ENCODE measurements at places on chromosomes 1 and 21.

- peak; percentile 36 for DNase-seq
Observed at GRCh38 chr1:89810880-89811279, 10.0 kb upstream of the LRRC8D start.

DNA sequence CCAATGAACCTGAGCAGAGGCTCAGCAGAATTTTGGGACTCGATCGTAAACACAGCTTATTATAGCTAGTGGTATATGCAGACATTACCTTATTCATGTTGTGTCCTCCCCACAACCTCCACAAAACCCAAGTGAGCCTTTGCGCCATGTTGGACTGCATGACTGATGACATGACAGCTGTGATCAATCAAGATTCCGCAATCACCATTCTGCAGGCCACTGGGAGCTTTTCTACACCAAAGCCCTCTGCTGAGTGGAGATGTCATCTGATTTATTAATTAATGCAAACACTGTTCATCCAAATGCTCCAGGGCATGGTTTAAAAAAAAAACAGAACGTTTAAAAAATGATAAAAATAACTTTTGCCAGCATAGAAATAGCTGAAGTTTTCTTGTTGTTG lies 7.9 kb upstream of the SRP9 start:
- no peak for DNase-seq

GRCh38 chr21:36697060-36697850 lies 1.7 kb upstream of the SIM2 start:
- no peak for DNase-seq

DNA sequence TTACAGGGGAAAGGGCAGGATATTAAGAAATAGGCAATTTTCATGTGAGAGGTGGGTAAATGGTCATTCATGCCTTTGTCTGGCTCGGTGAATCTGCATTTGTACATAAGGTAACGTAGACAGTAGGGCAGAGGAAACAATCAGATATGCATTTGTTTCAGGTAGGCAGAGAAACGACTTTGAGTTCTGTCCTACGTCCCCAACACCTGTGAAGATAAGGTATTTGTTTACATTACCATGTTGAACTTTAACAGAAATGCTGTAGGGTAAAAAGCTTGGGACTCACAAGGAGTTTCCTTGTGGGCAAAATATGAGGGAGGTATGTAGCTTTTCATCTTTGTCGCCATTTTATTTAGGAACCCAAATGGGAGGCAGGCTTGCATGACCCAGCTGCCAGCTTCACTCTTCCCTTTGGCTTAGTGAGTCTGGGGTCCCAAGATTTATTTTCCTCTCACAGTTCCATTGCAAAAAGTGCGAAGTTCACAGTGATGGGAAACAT lies 31.4 kb downstream of the B3GALT5 start:
- DNase-seq, result no peak

GRCh38 chr1:7366286-7366954 lies 404.7 kb upstream of the VAMP3 start:
- peak; percentile 92 for DNase-seq

DNA sequence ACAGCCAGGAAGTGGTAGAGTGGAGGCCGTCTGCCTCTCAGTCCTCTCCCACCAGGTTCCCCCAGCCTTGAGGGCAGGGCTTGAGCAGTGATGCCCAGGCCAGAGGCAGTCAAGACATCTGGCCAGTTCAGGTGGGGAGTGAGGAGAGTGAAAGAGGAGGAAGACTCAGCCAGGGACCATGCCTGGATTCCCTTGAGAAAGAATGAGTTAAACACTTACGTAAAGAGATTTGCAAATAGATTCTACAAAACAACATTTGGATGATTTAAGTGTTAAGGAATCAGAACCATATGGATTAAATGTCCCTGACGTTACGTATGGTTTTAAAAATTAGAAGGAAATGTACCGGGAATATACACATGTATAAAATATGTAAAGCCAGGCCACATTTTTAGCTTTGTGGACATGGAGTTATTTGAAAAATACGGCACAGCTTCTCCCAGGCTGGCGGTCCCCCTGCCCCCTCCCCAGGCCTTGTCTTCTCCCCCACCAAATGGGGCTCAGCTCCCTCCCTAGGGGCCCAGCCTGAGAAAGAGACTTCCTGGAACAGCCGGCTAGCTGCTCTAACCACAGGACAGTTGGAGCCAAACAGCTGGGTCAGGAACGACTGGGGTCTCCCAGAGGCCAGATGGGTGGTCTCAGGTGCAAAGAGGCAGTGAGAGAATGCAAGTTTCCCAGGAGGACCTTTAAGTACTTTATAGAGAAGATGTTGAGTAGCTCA lies 188.3 kb upstream of the EDN2 start:
- no peak for DNase-seq

GRCh38 chr1:243236604-243237252 lies 18.4 kb downstream of the CEP170 start:
- DNase-seq, result no peak

DNA sequence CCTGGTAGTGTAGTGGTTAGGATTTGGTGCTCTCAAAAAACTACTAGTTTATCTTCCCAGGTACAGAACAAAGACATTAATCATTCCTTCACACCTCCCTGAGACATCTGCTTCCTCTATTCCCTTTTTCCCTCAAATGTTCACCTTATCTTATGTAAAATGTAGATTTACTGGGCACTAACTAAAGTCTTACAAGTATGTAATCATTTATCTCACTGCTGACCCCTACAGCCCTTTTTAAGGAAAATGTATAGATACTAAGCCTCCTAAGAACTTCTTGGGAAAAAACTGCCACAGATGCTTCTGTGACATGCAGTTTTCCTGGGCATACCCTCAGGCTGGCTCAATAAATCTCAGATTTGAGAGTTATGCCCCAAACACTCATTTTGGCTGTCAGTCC lies 50.8 kb upstream of the NEK7 start:
- no peak for DNase-seq

DNA sequence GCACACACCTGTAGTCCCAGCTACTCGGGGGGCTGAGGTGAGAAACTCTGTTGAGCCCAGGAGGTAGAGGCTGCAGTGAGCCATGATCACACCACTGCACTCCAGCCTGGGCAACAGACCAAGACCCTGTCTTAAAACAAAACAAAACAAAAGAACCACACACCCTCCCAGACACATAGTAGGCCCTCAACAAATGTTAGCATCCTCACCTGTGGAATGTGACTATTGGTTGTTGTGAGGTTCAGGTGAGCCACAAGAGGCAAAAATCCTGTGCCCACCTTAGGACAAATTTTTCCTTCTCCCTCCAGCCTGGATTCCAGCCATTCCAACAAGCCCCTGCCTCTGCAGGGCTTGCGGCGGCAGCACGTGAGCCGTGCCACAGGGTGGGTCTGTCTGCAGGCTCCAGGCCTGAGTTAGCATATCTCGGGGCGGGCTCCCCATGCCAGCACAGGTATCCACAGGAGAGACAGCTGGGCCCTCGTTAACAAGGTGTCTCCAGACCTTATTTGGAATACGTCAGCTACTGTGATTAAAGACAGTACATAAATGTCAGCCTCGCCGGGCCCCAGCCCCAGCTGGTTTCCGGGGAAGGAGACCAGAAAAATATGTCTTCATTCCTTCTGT lies 17.4 kb downstream of the C1QB start:
- peak; percentile 18 for DNase-seq

DNA sequence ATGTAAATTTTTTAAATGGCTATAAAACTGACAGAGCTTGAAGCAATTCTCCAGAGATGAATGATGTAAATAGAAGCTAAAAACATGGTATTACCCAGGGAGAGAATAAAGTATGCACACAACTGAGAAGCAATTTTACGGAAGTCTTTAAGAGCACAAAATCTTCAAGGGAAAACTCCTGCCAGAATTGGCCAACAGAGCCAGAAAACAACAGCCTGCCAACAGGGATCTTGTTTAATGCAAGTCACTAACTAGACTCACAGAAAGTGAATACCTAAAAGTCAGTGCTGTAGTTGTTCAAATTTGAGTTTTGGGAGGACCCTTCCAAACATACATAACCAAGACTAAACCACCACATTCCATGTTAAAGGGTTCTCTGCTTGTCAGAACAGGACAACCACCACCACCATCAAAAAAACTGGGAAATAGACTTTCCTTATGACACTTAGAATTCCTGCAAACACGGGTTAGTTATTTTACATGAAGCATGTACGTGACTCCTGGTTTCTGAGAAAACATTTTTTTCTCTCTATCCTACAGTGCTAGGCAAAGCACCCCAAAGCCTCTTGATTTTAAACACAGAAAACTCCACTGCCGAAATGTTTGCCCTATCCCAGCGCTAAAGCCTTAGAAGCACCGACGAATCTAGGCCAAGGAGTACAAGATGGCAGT lies 1.6 kb downstream of the EPS15 start:
- no peak for DNase-seq

- DNase-seq, result no peak
Observed at GRCh38 chr1:109863667-109864046, 47.0 kb upstream of the CSF1 start.

GRCh38 chr1:6674771-6675170 lies 26.8 kb downstream of the DNAJC11 start:
- no peak for DNase-seq

- no peak for DNase-seq
Observed at GRCh38 chr1:99232172-99232571, 32.1 kb upstream of the PLPPR4 start.

- DNase-seq, result no peak
Observed at GRCh38 chr1:19007491-19008441, 51.3 kb upstream of the IFFO2 start.

GRCh38 chr21:46097336-46098293 lies at the start of gene COL6A2:
Gene COL6A2, plus strand, starts transcription at chr21:46098112.
- no peak for DNase-seq

GRCh38 chr1:100750005-100750885 lies 30.7 kb downstream of the VCAM1 start:
- DNase-seq, result no peak

- peak; percentile 67 for DNase-seq
Observed at GRCh38 chr1:7641587-7642417, 129.3 kb upstream of the VAMP3 start.

- DNase-seq, result no peak
Observed at GRCh38 chr1:87151500-87152421, 176.9 kb upstream of the LMO4 start.

DNA sequence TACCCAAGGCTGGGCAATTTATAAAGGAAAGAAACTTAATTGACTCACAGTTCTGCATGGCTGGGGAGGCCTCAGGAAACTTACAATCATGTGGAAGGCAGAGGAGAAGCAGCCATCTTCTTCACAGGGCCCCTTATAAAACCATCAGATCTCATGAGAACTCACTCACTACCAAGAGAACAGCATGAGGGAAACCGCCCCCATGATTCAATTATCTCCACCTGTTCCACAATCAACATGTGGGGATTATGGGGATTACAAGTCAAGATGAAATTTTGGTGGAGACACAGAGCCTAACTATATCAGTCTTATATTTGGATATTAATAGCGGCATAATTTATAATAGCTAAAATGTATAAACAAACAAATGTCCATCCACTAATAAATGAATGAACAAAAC lies 1123.7 kb upstream of the NCAM2 start:
- DNase-seq, result no peak

- no peak for DNase-seq
Observed at GRCh38 chr1:226877669-226878068, 7.3 kb downstream of the PSEN2 start.

DNA sequence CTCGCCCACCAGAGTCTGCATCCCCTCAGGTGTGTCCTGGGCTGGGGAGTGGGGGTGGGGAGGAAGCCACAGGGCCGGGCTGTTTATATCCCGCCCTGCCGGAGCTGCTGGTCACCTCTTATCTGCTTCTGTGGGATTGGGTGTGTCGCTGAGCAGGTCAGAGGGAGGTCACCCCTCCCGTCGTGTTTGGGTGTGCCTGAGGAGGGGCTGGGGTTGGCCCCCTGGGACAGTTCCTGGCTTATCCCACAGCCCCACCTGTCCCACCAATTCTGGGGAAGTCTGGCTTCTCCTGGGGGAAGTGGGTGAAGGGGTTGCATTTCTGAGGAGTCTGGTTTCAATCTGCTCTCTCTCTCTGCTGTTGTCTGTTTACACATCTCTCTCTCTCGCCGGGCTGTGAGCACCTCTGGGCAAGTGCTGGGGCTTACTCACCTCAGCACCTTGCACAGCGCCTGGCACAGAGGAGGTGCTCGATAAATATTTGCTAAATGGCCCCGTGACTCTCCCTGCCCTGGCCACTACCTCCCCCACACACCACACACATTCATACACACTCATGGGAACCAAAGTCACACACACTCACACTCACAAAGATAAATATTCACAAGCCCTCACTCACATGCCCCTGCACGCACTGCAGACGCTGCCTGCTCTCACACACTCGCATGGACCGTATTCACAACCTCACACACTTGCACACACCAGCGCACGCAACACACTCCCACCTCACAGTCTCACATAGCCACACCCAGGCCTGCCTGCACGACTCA lies 8.3 kb downstream of the ELF3 start:
- DNase-seq, result peak; percentile 86

DNA sequence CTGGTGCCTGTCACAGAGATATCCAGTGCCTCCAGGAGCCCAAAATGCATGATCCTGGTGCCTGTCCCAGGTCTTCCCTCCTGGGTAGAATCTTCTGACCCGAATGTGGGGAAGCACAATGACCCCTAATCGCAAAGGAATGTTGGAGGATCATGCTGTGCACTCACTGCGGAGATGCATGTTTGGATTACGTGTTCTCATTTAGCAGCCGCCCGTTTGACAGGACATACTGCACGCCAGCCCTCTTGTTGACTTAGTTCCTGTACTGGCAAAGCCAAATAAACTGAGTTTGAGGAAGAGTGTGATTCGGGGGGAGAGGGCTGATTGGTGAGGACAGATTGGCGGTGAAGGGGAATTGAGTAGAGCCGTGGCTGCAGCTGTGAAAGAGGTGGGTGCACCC lies 85.9 kb upstream of the SIM2 start:
- no peak for DNase-seq

DNA sequence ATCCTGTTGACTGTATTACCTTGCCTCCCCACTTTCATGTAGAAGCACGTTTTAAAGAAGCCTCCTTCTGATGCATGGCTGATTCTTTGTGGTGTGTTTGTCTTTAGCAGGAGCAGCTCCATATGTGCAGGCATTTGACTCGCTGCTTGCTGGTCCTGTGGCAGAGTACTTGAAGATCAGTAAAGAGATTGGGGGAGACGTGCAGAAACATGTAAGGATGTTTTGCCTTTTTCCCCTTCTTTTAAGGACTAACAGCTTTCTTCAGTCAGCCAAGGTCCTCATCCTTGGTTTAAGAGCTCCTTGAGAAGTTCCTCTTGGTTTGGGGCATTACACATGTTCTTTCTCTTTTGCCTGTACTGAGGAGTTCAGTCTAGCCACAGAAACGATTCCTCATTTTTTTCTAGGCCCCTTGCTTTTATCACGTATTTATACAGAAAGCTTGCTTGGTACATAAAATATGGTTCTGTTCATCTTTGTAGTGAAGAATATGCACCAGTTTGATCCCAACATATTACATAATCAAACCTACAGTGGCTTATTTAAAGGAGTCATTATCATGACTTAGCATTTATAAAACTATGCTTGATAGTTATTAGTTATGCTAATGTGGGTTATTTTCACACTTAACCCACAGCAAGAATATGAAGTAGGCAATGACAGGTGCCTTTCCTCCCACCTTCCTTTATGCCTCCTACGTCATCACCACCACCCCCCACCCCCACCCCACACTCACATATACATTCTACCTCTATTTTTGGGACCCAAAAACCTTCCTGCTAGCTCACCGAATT lies 19.6 kb downstream of the CAP1 start:
- DNase-seq, result no peak

All from NCI-H1417 (cell line).